NCI-H1105 (cell line): ENCODE measurements at places on chromosomes 5 and 9.

- no peak for DNase-seq
Observed at GRCh38 chr9:13769641-13770040, 490.1 kb upstream of the MPDZ start.

GRCh38 chr5:115337882-115338281 lies 41.4 kb upstream of the CCDC112 start:
- DNase-seq, result no peak

DNA sequence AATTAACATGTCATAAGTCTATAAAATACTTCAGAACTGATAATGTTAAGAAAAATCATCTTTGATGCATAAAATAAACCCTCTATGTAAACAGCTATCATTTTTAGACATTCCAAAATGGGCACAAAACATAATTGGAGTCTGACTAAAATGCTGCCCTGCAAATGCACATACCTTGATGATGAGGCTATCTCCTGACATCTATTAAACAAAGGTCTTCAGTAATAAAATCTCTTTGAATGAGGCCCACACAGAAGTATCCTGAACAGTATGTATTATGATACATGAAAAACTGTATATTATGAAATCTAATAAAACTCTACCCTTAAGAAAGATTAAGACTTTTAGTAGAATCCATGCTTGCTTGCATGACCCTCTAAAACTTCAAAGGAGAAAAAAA lies 66.1 kb downstream of the FBXL17 start:
- no peak for DNase-seq

DNA sequence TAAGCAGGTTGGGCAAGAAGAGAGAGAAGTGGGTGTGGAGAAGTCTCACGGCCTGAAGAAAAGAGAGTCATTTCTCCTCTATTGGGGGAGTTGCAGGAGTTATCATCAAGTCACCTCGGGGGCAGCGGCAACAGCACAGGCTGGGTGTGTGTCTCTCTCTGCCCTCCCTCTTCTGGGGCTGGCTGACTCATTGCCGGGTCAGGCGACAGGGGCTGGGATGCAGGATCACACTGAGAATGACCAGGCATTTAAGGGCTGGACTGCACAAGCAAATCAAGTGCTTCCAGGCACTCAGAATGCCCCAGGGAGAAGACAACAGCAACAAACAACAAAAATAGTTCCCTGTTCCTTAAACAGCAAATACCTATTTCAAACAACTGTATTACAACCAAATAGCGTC lies 6.3 kb upstream of the EQTN start:
- DNase-seq, result no peak

GRCh38 chr5:56589481-56589860 lies 225.9 kb upstream of the MAP3K1 start:
- DNase-seq, result no peak

- no peak for DNase-seq
Observed at GRCh38 chr9:21075484-21075883, 2.3 kb downstream of the IFNB1 start.

GRCh38 chr5:88889189-88890069 lies 6.4 kb upstream of the MEF2C start:
- DNase-seq, result no peak

DNA sequence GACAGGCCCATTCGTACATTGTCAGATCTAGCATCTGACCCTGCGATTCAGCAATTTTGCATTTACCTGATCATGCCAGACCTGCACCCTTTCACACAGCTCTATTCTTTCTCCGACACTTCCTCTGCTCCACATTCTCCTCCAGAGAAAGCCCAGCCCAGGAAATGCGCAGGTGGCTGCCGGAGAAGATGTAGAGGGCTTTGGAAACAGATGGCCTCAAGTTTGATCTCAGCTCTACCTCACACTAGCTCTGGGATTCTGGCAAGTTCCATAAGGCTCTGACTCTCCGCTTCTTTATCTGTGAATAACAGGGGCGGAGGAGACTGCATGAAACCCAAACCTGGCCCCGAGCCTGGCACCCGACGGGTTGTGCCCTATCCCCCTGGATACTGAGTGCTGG lies 61.5 kb downstream of the GABBR2 start:
- DNase-seq, result no peak

DNA sequence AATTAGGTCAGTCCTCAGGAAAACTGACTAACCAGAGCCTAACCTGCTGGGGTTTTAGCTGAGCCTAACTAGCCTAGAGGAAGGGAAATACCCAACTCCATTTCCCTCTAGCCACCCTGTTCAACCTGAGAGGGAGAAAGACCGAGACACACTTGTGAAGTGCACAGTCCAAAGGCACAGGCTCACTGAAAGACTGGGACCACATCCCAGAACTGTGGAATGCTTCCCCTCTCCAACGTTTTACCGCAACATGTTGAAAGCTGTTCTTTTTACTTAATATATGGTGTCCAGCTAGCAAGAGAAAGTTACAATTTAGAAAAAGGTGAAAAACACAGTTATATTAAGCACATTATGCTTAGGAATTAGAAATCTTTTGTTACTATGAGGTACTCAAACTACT lies 76.8 kb upstream of the SIMC1 start:
- no peak for DNase-seq

DNA sequence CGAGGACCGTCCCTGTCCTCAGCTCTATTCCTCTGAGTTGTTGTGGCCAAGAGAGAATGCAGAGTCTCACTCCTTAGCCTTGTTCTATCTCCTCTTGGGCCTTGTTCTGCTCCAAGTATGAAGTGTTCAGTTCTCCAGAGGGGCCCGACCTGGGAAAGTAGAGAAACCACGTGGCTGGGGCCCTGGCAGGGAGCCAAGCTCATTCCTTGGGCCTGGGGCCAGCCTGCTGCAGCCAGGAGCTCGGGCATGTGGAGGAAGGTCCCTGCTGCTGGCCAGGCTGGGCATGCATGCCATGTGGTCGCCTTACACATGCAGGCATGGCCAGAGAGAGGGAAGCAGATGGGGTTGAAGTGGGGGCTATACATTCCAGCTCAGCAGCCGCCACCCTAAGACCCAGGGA lies 60.7 kb downstream of the COL27A1 start:
- peak; percentile 3 for DNase-seq

- no peak for DNase-seq
Observed at GRCh38 chr9:127102176-127102575, 20.3 kb downstream of the ANGPTL2 start.

GRCh38 chr5:115377468-115378217 lies 81.2 kb upstream of the CCDC112 start:
- DNase-seq, result no peak

DNA sequence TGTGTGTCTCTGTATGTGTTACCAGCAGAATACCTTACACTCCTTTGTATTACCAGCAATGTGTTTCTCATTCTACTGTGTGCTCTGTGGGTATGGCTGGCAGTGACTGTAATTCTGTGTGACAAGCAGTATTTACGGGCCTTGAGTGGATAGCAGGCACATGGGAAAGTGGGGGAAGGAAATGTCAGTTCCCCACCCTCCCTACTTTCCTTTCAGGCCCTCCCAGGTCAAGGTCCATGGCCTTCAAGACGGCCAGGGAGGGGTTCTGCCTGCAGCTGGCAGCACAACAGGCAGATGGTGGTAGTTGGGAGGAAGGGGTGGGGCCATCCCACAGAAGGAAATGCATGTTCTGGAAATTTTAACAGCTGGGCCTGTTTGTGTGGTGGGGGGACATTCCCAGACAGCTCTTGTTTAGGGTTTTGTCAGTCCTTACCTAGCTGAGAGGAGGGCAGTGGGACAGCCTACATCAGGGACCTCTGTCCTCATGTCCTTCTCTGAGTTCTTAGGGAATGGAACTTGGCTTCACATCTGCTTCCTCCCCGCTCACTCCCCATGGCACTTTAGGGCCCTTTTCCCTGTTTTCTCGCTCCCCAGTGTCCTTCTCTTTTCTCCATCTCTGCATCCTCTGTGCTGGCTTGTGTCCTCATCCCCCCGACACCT lies 14.6 kb upstream of the TNIP1 start:
- no peak for DNase-seq

GRCh38 chr5:88734983-88735382 lies 148.0 kb downstream of the MEF2C start:
- no peak for DNase-seq

DNA sequence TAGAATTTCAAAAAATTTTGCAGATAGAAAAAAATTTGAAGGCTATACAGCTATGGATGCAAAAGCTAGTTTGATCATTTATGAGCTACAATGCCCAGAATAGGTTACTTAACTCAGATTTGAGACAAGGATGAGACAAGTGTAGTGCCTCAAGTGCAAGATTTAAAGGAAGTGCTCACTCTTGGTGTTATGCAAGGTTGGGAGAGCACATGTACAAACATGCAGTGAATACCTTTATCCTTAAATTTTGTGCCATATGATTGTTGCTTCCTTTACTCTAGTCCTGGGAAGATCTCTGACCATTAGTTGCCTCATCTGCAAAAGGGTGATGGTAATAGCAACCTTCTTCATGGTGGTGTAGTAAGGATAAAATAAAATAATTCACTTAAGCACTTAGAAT lies 31.7 kb upstream of the PPP2R2B start:
- DNase-seq, result no peak

GRCh38 chr9:34437006-34437925 lies 21.1 kb downstream of the FAM219A start:
- DNase-seq, result peak; percentile 48

DNA sequence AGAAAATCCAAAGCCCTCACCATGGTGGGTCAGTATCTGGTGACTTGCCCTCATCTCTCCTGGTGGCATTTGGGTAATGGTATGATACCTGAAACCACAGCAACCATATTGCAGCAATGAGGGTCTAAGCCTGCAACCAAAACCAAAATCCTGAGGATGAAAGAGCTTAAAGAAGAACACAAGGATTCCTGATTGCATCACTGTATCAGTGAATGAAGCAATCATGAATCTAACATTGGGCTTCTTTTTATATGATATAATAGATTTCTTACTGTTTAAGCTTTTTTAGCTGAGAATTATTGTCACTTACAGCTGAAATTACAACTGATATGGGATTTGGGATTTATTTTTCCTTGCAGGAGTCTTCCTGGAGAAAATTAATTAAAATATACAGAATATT lies 269.9 kb downstream of the MEF2C start:
- no peak for DNase-seq

- no peak for DNase-seq
Observed at GRCh38 chr5:146520731-146521130, 4.7 kb upstream of the GPR151 start.

DNA sequence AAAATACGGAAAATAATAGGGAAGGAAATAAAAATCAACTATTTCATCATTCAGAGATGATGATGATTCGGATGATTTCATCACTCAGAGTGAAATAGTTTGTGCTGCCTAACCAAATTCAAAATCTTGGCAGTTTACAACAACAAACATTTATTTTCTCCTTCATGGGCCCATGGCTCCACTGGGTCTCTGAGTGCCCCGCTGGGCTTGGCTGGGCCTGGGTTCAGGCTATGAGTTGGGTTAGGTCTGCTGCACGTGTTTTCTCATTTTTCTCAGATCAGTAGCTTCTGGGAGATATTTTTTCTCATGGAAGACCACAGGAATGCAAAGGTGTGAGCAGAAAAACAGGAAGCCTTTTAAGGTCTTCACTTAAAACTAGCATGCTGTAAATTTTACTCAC lies 24.0 kb upstream of the F2RL1 start:
- no peak for DNase-seq

GRCh38 chr9:23766613-23767012 lies 59.4 kb downstream of the ELAVL2 start:
- DNase-seq, result no peak

DNA sequence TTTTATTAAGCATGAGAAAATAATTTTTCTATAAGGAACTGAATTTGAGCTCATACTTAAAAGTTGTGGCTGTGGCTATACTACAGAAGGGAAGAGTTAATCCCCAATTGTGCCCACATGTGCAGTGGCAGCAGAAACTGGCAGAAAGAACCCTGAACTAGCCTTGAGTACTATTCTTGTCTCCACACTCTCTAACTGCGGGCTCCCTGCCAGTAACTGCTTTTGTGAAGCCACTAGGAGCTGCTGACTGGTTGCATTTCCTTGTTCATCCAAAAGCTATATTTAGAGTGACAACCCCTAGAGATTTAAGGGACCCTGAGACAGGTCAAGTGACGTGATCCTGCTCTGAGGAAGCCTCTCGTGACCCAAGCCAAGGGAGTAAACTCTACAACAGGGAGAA lies 238.6 kb downstream of the ELAVL2 start:
- DNase-seq, result no peak

DNA sequence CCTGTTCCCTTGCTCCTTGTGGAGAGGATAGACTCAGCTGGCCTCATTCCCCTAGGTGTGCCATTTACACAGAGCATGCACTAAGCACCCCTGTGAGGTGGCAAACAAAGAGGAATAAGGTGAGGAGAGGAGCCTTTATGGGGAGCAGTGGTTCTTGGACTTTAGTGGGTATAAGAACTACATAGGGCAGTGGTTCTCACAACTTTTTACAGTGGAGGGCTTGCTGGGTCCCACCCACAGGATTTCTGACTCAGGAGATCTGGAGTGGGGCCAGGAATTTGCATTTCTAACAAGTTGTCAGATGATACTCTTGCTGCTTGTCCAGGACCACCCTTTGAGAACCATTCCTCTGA lies 42.0 kb downstream of the CSF1R start:
- no peak for DNase-seq

- no peak for DNase-seq
Observed at GRCh38 chr9:113569472-113570060, 106.0 kb downstream of the RGS3 start.

GRCh38 chr9:107809871-107810460 lies 320.4 kb upstream of the KLF4 start:
- DNase-seq, result no peak

DNA sequence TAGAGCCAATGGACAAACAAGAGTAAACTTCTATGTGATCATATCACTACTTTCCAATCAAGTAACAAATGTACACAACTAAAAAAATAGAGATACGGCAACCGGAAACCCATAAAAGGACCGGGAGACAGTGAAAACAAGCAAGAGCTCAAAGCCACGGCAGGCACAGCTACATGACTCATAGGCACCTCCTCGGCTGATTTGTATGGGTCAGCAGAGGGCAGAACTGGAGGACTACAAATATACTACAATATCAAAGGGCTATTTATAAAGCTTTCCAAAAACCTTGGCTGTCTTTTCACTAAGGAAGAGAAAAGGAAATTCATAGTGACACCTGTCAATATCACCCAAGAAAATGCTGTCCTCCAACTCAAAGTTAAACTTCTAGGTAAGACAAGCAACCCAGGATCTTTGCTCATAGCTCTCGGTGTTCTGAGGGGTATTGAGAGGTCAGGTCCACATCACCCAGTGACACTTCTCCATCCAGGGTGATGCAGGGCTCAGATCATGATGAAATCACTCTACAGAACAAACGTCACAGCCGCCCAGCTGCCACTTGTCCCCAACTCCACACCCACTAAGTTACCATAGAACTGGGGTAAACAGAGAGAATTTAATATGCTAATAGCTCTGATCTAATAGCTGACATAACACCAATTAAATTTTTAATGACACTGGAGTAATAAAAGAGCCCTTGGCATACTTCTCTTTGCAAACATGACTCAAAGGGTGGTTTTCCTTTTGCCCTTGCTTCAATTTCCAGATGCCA lies 41.3 kb downstream of the PFDN1 start:
- DNase-seq, result peak; percentile 55

- DNase-seq, result no peak
Observed at GRCh38 chr5:3026099-3026498, 274.6 kb upstream of the IRX2 start.
